Right ventricle myocardium inferior (tissue), 1 donor: ENCODE measurements at places on chromosomes 2 and 18.

- no peak for DNase-seq
These were observed 273.0 kb downstream of the RNF152 start for GRCh38 chr18:61619783-61620182.

- no peak for DNase-seq
These were observed 265.9 kb downstream of the TFCP2L1 start for GRCh38 chr2:121019071-121019470.

DNA sequence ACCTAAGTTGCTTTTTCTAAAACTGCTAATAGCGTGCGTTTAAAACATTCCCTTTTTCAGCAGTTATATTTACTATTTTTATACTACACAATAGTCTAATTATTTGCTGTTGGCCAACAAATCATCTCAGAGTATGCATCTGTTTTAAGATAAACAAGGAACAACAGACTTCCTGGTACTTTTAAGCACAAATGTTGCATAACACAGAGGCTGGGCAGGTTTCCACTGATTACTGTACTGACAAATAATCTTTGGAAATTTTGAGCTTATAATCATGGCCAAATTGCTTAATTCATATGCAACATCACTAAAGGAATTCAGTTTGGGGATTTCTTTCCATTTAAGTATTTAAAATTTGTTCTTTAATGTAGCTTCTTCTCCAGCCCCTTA, 737.4 kb upstream of the SALL3 start:
- no peak for DNase-seq

DNA sequence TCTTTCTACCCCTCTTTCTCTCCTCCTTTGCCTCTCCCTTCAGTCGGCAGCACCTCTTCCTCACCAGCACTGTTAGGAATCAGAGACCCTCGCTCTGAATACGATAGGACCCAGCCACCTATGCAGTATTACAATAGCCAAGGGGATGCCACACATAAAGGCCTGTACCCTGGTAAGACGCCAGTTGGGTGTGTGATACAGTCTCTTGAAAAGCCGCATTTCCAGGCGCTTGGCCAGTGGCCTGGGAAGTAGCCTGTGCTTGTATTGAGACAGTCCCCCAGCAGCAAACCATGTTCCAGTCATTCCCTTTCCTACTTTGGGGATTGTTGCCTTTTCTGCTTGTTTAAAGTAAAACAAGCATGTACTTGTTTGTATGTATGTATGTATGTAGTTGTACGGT, 118.4 kb upstream of the DAPL1 start:
- no peak for DNase-seq

GRCh38 chr2:26195040-26195984, 22.4 kb downstream of the GAREM2 start:
- no peak for DNase-seq

GRCh38 chr2:53750041-53750768, 17.4 kb upstream of the CHAC2 start:
- no peak for DNase-seq

- DNase-seq = peak; percentile 68
These were observed at the start of gene CERKL for GRCh38 chr2:181656450-181657291. TSS of gene CERKL (minus strand) at chr2:181657105. CDS start at chr2:181657006, 99 bp downstream.

DNA sequence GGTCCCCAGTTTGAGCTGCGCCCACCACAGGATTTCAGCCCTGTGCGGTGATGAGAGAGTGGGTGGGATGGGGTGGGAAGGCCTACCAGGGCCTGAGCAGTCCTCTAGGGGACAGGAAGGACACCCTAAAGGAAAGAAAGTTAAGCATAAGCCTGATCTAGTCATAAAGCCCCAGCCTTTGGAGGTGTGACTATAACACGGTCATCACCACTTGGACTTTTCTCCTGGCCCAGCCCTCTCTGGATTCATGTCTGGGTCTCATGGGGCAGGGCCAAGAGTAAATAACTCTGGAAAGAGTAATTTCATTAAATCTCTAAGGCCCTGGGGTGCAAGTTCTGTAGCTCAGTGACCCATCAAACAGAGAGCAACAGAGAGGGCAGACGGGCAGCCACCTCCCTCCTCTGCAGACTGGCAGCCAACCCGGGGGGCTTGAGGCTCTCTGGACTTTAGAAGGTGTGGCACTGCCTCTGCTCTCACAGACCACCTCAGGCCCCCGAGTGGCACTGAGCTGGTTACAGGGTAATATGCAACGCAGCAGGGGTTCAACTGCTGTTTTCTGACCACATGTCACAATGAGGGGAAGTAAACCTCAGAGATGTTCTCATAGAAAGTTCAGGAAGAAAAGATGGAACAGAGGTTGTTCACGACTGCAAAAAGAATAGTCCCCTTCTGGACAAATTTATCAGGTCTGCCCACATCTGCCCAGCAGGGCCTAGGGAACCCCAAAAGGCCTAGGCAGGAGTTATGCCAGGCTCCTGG, 41.5 kb downstream of the TGFA start:
- no peak for DNase-seq

- no peak for DNase-seq
These were observed 75.4 kb upstream of the GRB14 start for GRCh38 chr2:164696634-164697033.

DNA sequence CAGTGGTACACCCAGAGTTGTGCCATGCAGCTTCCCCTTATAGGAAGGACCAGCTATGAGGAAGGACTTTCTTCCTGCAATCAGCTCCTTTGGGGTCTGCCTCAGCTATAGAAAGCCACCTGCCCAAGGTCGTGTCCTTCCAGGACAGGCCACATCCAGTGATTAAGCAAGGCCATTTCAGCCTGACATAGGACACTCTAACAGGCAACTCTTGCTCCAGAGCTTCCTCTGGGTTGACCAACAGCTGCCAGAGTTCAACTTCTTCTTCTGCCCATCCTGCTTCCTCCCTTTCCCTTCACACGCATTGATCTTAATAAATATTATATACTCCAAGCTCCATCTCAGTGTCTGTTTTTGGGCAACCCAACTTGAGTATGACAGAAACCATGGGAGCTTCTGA, 12.8 kb downstream of the LRP2 start:
- DNase-seq = no peak

GRCh38 chr18:54020156-54020745, 204.2 kb downstream of the MBD2 start:
- no peak for DNase-seq

GRCh38 chr2:217279556-217279955, 419.7 kb upstream of the TNP1 start:
- no peak for DNase-seq

DNA sequence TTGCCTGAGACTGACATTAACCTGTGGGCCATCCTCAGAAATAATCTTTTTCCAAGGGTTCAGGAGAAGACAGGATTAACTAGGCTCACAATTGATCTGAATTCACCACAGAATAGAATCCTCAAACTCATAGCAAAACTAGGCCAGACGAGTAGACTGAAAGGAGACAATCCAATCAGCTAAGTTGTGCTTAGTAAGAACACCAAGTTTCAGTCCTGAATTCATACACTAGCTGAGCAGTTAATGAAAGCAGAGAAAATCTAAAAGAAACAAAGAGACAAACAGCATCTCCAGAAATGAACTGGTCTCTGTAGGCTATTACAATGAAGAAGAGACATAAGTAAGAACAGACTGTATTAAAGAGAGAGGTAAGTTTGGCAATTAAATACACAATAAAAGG, 89.5 kb downstream of the GORASP2 start:
- DNase-seq = no peak

DNA sequence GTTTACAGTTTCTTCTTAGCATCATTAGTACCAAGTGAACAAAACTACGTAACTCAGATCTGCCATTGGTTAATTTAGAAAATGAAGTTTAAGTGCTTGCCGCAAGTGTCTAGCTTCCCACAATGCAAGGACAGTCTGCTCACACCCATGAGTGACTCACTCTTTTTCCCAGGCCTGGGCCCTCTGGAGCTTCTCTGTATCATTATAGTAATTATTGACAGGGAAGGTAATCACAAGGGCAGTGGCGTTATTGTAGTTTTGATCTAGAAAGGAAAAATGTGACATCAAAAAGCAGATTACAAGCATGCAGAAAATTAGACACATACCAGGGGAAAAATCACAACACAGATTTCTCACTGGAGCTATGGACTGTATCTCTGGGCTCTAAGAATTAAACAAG, 38.5 kb downstream of the NPC1 start:
- no peak for DNase-seq

GRCh38 chr2:108199726-108200125, 40.0 kb upstream of the SULT1C3 start:
- DNase-seq = no peak

DNA sequence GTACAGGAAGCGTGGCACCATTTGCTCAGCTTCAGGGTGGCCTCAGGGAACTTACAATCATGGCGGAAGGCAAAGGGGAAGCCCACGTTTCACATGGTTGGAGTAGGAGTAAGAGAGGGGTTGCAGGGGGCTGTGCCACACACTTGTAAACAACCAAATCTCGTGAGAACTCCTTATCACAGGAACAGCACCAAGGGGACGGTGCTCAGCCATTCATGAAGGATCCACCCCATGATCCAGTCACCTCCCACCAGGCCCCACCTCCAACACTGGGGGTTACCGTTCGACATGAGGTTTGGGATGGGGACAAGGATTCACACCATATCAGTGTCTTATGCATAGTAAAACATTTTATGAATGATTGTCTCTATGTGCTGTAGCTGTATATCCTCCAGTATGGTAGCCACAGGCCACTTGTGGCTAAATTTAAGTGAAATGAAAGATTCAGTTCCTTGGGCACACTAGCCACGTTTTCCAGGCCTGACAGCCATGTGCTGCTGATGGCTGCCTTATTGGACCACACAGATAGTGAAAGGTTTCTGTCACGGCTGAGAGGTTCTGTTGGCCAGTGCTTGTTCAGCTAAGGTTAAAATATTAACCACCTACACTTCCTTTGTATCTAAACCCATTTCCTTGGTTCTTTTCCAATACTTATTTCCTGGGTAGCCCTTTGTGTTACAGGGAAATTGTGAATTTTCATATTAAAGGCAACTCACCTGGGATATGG, 77.3 kb downstream of the AGAP1 start:
- DNase-seq = no peak

GRCh38 chr2:148716378-148716920, 71.9 kb downstream of the EPC2 start:
- no peak for DNase-seq

GRCh38 chr2:181787310-181788048, 104.1 kb upstream of the ITPRID2 start:
- no peak for DNase-seq

- DNase-seq = no peak
These were observed 123.2 kb downstream of the THADA start for GRCh38 chr2:43472527-43473194.

DNA sequence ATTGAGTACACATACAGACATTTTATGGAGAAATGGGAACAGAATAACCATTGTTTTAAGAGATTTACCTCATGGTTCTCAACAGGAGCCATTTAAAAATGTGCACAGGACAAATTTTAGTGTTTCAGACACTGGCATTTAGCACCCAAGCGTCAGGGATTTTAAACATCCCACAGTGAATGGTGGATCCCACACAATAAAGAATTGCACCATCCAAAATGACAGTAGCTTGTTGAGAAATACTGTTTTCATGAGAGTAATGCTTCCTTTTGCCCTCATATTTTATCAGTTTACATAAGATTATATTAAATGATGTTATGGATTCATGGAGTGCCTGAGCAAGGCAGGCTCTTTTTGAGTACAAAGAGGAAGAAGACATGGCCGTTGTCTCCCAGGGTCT, 54.0 kb downstream of the MFSD6 start:
- no peak for DNase-seq

GRCh38 chr2:153403940-153404339, 74.6 kb downstream of the RPRM start:
- no peak for DNase-seq

DNA sequence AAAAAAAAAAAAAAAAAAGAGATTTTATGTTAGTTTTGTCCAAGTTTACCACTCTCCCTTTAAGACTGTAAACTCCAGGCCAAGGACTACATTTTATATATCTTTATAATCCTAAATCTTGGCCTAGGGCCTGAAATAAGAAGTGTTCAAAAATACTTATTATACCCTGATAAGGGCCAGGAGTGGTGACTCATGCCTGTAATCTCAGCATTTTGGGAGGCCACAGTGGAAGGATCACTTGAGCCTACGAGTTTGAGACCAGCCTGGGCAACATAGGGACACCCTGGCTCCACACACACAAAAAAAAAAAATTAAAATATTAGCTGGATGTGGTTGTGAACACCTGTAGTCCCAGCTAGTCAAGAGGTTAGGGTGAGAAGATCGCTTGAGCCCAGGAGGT, 12.7 kb downstream of the TRIP12 start:
- DNase-seq = no peak

DNA sequence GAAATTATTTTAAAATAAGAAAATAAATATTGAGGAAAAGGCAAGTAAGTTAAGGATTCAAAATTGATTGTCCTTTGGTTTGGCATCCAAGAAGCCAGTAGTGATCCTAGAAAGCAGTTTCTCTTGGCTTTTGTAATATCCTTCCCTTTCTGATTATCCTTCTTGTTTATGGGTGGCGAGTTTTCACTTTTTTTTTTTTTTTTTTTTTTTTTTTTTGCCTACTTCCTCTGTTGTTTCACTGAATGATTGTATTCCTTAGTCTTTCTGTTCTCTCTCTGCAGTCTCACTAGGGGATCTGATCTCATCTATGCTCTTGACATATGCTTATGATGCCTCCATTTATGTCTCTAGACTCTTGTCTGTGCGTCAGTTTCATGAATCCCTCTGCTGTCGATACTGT, 4.2 kb downstream of the NAPG start:
- DNase-seq = no peak

GRCh38 chr2:122670897-122671296, 915.4 kb downstream of the TSN start:
- no peak for DNase-seq
